Fibroblast of skin of left biceps (primary cell): ENCODE measurements at places on chromosomes 12 and 14.

GRCh38 chr12:80493466-80493865 is 49.4 kb downstream of the PTPRQ start:
- no peak for DNase-seq

GRCh38 chr14:59268011-59268410 is 79.5 kb downstream of the DAAM1 start:
- no peak for DNase-seq

DNA sequence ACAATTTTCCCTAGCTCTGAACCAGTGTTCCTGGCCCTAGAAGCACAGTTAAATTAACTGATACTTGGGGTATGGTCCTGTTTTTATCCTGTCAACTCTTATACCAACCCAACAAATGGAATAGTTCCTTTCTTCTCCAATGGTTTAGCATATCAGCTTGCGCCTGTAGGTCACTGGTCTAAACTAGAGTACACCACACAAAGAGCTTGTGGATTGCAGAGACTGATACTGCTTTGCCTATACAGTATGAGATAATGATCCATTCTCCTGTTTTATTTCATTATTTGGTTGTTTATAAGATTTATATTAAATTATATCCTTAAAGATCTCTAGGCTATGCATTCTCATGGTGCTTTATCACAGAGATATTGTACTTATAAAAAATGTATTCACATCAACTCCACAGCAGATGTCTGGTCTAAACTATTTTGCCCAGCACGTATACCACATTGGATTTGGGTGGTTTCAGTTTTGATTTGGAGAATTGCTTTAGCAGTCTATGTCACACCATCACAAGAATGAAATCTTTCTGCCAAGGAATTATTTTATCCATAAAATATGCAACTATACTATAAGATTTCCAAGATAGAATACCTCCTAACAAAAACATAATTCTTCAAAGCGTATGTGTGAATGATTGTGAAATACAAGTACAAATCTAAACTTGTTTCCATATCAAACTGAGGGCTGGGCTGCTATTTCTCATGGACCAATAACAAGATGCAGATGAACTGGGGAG is 142.1 kb downstream of the SLC16A7 start:
- peak; percentile 73 for DNase-seq

DNA sequence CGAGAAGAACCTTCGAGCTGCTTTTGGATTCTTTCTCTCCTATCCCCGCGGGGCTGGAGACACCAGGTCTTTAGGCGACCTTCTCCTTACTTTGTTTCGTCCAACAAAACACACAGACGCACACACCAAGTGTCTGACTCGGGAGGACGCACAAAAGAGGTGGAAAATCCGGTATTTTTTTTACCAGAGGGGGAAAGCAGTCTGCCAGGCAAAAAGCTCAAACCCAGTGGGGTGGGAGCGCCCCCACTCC is 2.1 kb downstream of the SIX4 start:
- DNase-seq: no peak

DNA sequence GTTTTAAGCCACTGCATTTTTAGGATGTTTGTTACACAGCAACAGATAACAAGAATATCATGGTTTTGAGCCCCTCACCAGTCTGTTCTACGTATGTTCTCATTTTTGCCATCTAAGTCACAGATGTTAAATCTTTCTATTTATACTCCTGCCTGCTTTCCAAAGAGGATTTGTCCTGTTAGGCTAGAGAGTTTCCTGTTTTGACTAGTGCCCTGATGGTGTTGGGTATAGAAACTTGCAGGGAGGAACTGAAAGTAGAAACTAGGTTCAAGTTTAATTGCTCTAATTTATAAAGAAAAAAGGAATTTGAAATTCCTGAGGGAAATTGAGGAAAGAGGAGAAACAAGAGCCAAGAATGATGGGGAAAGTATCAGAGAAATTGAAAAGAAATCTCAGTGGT is 74.4 kb upstream of the COCH start:
- no peak for DNase-seq

DNA sequence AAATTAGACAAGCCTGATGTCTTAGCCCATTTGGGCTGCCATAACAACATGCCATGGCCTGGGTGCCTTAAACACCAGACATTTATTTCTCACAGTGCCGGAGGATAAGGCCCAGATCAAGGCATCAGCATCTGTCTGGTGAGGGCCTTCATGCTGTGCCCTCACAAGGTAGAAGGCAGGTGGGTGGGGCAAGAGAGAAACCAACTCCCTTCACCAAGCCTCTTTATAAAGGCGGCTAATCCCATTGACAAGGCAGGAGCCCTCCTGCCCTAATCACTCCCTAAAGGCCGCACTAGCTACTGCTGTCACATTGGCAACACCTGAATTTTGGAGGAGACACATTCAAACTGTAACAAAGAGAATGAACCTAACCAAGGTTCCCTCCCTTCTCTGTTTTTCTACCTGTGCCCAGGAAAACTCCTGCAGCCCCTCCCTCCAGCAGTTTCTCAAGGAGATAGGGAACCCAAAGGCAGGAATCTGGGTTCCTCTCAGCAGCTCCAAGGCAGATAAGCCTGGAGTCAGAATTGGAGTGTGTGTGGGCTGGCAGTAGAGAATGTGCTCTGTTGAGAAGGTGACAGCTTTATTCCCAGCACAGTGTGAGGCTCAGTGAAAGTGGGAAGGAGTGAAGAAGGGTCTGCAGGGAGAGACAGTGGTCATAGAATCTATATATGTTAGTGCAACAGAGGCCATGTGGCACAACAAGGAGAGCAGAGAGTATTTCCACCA is 21.7 kb upstream of the GPATCH2L start:
- DNase-seq: no peak
